ENCODE measurements at places on chromosomes 5 and 9.
A peak's percentile ranks its signal among the peaks of the same experiment; 100 is the strongest.

GRCh38 chr5:82168294-82168693, 109.9 kb downstream of the RPS23 start:
- no peak for DNase-seq

- DNase-seq, result no peak
Observed at GRCh38 chr5:168168978-168169698, 122.3 kb upstream of the WWC1 start.

DNA sequence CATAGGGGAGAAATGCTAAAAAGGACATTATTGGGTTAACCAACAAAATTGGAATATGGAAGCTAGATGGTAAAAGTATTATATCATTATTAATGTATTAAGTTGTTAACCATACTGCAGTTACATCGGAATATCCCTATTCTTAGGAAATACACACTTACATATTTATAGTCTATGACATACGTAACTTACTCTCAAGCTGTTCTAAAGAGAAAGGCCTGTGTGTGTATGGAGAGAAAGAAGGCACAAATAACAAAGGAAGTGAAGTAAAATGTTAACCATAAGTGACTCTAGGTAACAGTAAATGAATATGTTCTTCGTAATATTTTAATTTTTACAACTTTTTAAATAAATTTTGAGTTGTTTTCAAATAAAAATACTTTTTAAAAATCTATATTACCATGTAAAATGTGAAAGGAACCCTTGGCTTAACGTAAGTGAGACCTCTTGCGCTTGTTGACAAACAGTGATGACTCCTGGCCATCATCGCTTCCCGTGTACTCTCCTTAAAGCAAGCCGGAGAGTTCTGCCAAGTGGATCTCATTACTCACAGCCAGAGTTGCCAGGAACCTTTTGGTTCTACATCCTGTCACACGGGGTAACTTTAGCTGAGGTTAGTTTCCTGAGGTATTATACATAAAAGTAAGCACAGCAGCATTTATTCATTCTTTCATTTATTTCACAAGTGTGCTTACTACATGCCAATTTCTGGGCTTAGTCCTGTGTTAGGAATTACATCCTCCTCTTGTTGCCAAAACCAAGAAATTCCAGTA, 165.4 kb downstream of the EPB41L4A start:
- peak; percentile 70 for DNase-seq

GRCh38 chr5:103218164-103218563, 40.4 kb upstream of the MACIR start:
- no peak for DNase-seq

- DNase-seq, result no peak
Observed at GRCh38 chr9:81619353-81620001, 69.9 kb downstream of the TLE1 start.

GRCh38 chr9:70442328-70442848, 27.9 kb upstream of the KLF9 start:
- DNase-seq, result peak; percentile 31

DNA sequence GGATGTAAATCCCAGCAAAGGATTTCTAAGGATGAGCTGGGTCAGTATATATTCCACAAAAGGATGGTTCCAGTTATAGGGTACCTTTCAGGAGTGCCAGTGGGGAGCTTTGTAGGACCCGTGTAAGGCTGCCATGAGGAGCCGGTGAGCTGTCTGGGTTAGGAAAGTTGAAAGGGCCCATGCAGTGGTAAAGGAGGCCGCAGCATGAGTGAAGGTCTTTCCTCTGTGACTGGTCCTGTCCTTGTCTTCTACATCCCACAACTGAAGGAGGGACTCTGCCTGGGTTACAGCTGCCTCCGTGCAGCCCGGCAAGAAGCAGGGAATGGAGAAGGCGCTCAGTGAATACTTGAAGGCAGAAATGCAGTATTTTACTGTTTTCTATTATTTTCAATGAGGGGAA, 58.9 kb downstream of the HSPA4 start:
- DNase-seq, result no peak

- no peak for DNase-seq
Observed at GRCh38 chr9:126953041-126953809, 38.6 kb downstream of the RALGPS1 start.

DNA sequence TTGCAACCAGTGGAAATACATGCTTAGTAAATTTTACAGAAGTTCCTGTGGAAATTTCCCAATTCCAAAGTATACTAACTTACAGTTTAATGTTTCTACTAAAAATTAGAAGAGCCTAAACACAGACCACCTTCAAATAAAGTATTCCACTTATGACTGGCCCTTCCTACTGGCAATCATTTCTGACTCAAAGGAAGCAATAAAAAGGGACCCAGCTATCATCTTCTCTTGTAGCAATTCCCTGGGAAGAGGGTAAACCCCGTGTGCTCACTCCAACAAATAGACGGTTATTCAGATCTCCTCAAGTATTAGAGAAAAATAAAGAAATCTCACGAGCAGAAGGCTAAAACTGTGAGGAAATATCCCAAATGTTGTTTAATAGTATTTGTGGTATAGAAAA, 43.3 kb downstream of the GOLPH3 start:
- DNase-seq, result no peak

DNA sequence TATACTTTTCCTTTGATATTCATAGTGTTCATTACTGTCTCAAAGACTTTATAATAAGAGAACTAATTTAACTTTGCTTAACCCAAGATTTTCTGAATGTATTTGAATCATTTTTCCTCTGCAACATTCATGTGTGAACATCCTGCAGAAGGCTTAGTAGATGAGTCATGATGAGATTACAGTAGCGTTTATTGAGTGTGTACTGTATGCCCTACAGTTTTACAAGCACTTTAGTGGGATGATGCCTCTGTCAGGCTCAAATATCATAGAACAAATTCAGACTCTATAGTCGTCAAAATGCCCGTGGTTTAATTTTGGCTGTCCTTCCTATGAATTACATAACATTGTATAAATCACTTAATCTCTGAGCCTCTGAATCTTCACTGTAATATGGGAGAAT, 41.2 kb downstream of the FYB1 start:
- no peak for DNase-seq

DNA sequence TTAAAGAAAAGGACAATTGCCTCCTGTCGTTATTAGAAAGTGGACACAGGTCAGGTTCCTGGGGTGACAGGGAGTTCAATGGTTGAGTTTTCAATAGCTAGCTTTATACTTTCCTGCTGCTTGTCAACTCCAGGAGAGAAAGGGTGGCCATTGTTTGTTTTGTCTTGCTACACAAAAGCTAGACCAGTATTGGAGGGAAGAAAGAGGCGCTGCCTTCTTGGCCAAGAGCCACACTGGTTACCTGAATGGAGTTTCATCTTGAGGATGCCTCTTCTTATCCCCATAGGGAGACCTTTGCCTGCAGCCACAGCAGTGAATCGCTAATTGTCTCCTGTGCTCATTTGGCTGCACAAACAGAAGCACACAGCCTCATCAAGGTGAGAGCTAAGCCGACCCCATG, 279.4 kb upstream of the GRIA1 start:
- no peak for DNase-seq

DNA sequence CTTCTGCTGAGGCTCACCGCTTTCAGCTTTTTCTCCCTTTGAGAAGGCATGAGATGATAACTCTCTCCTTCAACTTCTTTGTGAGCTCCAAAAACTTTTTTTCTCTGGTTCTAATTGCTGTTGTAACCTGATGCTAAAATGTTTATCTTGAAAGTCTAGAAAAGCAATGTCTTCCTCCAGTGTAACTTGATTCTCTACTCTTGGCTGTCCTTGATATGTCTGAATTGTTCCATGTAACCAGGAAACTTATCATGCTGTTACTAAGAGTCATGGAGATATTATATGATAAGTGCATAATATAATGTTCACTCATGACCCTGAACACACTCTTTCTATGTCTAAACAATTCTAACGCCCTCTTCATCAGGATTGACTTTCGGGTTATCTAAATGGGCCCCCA, 128.0 kb upstream of the ABCA1 start:
- DNase-seq, result no peak

GRCh38 chr9:134227451-134228411, 63.4 kb upstream of the RNU6ATAC start:
- DNase-seq, result no peak

GRCh38 chr5:173479711-173480110, 136.7 kb downstream of the BOD1 start:
- DNase-seq, result no peak

DNA sequence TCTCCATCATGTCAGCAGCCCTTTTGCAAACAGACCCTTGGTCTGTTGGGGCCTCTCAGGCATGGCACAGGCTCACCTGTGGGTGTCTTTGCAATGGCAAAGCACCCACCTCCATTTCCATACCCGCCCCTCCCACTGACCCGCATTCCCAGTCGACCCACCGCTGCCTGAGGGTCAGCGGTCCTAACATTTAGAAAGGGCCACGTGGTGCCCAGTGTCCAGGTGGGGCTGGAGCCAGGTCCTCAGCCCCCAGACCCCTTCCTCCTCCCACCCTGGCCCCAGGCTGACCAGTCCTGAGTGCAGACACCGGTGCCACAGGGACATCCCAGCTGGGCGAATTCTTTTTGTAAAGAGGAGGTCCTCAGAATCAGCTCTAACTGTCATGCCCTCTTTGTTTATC, 43.3 kb upstream of the CEP72 start:
- no peak for DNase-seq

DNA sequence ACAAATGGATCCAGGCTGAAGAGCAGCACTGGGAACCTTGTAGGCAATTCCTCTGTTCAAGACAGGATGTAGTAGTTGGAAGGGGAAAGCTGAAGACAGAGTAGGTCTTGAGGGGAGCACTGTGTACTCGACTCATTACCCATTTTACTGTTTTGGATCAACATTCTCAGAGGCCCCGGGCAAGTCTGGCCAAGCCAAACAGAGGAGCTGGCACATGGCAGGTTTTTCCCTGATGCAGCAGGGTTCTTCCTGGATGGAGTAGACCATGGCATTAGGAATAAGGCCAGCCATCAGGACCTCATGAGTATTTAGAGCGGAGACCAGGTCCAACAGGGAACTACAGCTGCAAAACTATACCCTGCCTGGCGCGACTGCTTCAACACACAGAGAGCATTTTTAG, 4.4 kb downstream of the SVEP1 start:
- no peak for DNase-seq

- no peak for DNase-seq
Observed at GRCh38 chr9:2157277-2158110, 142.3 kb downstream of the SMARCA2 start.

GRCh38 chr9:123407217-123407851, 51.3 kb downstream of the CRB2 start:
- DNase-seq, result no peak

- no peak for DNase-seq
Observed at GRCh38 chr5:40733434-40733833, 22.3 kb downstream of the TTC33 start.

DNA sequence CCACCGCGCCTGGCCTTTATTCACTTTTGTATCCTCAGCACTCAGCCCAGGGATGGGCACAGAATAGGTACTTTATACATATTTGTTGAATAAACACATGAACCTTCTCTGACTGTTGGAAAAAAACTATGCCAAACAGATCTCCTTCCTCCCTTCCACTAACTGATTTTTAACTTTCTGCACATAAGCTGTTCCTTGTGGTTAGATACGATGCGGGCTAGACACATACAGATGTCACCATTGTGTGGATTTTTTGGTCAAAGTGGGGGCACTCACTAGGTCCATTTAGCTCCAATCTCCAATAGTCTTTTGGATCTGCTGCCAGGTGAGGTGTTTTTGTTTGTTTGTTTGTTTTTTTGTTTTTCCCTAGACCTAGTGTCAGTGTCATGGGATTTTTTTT, 5.1 kb downstream of the TEX48 start:
- no peak for DNase-seq

DNA sequence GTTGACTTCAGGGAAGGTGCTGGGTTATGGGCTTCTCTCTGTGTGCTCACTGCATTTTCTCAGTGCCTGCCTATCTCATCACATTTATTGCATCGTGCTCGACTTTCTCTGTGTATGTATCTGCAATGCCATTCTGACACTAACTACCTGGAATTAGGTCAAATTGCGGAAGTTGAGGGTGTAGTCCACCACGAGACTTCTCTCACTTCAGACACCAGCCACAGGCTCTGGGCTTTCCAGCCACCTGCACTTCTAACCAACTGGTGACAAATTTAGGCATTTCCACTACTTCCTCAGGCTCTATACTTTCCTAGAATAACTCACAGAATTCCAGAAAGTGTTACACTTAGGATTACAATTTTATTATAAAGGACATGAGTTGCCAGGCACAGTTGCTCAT, 188.6 kb upstream of the ZNF608 start:
- DNase-seq, result no peak

DNA sequence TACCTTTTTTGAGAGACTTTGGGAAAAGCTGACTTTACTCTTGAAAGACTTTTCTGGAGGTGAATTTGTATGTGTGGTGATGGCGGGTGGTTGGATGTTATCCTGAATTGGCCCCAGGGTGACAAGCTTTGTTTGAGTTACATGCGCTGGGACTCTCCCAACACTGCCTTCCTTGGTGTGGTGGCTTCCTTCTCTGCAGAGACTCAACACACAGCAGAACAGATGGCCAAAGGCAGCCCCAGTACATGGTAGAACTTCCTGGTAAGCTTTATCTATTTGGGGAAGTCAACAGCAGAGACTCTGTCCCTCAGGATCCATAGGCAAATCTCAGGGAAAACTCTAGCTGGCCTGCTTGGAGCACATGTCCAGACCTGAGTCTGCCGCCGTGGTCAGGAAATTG, 18.1 kb downstream of the C1QTNF2 start:
- no peak for DNase-seq

DNA sequence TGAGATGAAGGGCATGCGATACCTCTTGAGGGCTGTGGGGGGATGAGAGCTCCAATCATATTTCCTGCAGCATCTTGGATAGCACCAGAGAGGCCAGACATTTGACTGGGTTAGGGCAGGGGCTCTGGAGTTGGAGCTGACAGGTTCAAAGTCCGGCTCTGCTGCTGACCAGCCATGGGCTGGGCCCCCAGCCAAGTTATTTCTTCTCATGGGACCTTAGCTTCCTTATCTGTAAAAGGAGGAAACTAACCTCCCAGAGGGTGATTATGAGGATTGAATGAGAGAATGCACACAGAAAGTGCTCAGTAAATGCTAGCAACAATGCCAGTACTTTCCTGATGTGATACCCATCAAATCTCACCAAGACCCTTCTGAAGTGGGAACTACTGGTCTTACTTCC, 65.2 kb upstream of the SLC25A51 start:
- no peak for DNase-seq

DNA sequence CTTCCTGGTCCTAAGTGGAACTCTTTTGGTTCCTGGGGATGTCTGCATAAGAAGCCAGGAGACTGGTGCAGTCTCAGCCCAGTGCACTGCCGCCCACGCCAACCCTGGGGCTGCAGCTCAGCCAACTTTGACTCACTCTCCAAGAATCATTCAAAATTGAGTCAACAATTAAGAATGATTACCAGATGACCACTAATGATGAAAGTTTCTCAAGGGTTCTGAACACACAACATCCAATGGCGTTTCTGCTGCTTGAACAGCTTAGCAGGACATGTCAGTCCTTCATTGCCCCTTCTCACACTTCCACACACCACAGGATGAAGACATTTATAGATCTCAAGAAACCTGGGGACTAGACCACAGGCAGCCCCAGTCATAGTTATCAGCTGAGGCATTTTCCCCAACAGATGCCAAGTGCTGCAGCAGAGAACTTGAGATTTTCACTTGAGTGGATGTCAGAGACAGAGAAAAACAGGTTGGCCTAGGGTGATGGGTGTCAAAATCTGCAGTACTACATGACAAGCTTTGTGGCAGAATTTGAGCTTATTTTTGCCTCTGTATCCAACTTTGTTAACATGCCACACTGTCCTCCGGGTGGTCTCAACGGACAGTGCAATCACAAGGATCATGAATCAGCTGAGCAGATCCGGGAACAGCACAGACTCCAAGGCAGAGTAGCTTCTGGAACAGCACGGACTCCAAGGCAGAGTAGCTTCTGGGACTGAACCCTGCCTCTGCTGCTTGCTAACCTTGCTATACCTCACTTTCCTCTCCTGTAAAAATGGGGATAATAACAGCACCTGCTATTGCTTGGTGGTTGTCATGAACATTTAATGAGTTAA, 356.1 kb downstream of the SPOCK1 start:
- DNase-seq, result no peak

Data from ascending aorta (tissue), 2 donors.